NCI-H510A (cell line): ENCODE measurements at places on chromosomes 12 and 14.

DNA sequence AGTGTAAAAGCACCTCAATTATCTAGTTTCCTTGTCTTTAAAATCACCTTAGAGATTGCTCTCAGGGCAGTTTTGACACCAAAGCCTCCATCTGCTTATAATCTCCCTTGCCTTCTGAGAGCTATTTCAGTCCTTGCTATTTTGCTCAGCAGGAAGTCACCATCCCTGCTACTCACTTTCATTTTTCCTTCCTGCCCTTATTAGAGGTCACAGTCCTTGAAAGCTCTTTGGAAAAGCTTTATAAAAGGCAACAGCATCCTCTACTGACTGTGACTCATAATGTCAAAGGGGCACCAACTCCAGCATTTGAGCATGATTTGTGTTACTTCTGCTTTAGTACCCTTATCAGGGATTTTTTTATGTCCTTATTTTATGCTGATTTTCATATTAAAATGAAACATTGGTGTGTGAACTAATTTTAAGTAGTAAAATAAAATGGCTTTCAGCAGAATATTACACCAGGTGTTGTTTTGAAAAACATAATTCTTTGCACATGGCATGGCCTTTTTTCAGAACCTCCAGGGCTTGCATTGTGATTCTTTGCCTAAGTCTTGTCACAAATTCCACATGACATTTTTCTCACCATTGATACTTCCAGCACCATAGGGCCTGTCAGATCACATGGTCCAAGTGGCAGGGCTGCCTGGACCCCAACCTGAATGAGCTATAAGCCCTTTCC lies 213.0 kb downstream of the ADAMTS20 start:
- DNase-seq, result no peak

DNA sequence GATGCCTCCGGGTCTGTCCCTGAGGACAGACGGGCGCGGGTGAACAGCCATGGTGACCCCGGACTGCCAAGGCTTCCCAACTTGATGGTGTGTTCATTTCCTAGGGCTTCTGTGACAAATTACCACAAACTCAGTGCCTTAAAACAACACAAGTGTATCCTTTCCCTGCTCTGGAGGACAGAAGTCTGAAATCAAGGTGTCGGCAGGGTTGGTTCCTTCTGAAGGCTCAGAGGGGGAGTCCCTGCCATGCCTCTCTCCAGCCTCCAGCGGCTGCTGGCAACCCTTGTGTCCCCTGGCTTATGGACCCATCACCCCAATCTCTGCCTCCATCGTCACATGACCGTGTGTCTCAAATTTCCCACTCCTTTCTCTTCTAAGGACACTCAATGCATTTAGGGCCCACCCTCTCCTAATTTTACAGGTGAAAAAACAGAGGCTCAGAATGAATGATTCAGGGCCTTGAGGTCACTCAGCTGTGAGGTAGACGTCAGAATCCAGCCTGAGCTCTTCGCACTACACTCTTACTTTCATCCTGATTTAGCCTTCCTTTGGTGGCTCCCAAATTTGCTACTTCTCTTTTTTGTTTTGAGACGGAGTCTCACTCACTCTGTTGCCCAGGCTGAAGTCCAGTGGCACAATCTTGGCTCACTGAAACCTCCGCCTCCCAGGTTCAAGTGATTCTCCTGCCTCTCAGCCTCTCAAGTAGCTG lies 45.4 kb downstream of the VCPKMT start:
- DNase-seq, result no peak

GRCh38 chr12:88172844-88173407 lies 30.8 kb downstream of the TMTC3 start:
- DNase-seq, result no peak

GRCh38 chr12:107523775-107524535 lies 161.6 kb upstream of the PWP1 start:
- no peak for DNase-seq

DNA sequence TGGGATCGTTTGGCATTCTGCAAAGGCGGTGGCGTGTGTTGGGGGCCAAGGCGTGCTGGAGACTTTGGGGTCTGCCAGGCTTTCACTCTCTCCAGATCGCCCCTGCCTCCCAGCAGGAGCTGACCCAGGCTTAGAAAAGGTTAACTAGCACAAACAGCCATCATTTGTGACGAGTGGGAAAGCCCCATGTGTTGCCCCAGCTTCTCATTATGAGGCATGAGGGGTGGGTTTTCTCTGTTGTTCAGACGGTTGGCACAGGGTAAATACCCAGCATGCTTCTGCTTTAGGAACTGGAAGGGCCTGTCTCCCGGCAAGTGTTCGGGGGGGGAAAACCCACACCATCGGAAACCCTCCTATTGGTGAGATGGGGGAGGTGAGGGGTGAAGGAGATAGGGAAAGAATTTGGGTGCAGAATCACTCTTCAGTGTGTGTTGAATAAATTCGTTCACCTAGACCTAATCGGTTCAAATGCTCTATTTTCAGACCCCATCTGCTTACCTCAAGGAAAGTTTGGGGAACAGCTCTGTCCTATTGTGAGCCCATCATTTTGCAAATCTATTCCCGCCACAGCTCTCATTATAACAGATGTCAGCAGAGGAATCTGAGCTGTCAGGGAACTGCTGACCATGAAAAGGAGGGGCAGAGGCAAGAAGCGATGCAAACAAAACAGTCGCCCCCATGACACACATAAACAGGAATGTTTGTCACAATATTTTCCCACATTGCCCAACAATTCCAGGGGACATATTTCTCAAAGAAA lies 34.7 kb upstream of the C12orf42 start:
- DNase-seq, result no peak

DNA sequence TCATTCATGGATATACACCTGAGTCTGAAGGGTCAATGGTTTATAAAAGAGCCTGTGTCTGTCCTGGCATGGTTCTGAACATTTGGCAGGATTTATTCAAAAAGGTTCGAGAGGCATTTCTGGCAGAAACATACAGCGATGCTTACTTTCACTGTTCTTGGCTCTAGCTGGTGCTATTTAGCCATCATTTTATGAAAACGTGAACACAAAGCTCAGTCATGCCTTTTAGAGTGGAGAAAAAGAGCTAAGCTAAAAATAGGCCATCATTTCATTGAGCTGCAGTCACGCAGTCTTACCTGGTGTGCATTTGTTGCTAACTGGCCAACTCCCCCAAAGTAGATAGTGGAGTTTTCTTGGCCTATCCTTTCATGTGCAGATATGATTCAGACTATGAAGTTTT lies 1209.5 kb downstream of the SLC16A7 start:
- no peak for DNase-seq

GRCh38 chr12:106064721-106065021 lies 74.1 kb downstream of the NUAK1 start:
- no peak for DNase-seq

GRCh38 chr12:16063726-16064125 lies 152.6 kb downstream of the DERA start:
- no peak for DNase-seq

- DNase-seq, result no peak
These were observed 107.9 kb downstream of the PRKCH start for GRCh38 chr14:61429316-61429715.

- DNase-seq, result peak; percentile 68
These were observed at the start of gene RTN1 for GRCh38 chr14:59870277-59871165. Gene RTN1, minus strand, starts transcription at chr14:59870776. Its CDS starts 146 bp downstream, at chr14:59870630.

GRCh38 chr12:25025260-25025659 lies 76.4 kb upstream of the BCAT1 start:
- DNase-seq, result no peak

DNA sequence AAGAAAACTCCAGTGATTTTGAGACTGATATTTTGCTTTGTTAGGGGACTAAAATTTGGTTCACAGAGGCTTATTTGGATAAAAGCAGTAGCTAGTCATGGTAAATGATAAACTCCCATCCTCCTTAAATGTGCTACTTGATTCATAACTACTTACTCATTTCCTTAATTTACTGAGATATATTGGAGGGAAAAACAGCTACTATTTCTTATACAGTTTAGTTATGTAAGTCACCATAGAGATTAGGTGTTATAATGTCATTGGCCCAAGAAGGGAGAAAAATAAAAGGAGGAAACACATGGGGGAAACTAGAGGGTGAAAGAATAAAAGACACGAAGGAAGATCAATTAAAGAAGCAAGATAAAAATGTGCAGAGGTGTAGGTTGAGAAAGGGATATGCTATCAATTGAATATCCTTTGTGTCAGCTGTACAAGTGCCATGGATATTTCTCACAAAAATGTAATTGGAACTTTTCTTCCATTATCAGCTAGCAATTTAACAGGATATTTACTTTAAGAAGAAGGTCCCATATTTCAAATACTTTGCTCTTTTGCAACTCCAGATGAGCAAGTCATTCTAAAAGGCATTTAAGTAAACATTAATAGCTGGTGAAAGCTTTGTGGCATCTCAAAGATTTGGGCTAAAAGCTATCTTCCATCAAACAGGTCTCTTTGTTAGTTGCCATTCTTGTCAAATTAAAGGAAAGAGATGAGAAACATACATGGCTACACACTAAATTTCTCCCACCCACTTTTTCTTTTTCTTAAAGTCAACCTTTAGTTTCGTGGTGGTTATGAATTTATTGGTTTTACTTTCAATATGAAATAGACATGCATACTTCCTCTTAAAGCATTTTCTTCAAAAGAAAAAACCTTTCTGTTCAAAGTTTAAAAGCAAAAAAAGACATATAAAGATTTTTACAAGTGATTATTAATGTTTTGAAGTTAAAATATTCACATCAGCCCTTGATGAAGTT lies 439.5 kb downstream of the CCER1 start:
- DNase-seq, result no peak

- DNase-seq, result peak; percentile 16
These were observed 32.6 kb upstream of the HIF1A start for GRCh38 chr14:61662437-61663311.

- DNase-seq, result no peak
These were observed 192.4 kb downstream of the FUT8 start for GRCh38 chr14:65604936-65605335.

- no peak for DNase-seq
These were observed 10.9 kb downstream of the ISCU start for GRCh38 chr12:108573317-108573716.

DNA sequence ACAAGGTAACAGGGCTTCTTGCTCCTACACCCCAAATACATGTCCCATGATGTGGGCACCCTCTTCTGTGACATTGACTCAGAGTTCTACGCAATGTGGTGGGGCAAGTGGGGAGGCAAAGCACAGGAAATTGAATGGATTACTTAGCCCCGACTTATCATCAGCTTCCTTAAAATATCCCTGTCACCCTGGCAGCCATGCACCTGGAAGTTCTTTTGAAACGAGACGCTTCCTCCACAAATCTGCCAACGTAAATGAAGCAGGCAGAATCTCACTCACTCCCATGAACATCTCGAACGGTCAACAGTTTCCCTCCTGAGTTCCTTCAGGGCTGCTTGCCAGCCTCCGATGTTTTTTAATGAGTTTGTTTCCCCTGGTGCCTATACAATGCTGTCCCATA lies 33.5 kb downstream of the RNFT2 start:
- DNase-seq, result no peak

DNA sequence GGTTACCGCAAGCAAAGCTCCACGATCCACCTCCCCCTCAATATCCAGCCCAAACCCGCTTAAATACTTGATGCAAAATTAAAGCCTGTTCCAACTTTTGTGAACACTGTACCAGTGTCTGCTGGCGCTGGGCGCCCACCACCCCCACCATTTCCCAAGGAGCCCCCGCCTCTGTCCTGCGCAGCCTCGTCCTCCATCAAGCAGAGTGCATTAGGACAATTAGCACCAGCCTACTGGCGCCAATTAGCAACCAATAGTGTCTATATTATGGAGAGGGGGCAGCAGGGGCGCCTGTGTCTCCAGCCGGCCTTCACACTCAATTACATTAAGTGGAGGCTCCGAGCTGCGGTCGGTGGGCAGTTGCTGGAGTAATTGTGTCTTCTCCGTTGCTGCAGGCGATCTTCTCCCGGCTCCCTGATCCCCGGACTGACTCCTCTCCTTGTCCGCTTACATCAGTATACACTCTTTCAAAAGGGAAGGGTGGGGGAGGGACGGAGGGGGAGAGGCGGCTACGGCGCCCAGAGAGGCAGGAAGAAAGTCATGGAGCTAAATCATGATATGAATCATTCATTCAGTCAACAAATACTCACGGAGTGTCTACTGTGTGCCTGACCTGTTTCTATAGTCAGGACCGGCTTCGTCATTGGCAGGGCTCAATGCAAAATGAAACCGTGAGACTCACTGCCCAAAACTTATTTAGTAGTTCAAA lies 707.3 kb downstream of the MED13L start:
- DNase-seq, result no peak

GRCh38 chr12:42756841-42757623 lies 167.5 kb upstream of the PRICKLE1 start:
- no peak for DNase-seq

DNA sequence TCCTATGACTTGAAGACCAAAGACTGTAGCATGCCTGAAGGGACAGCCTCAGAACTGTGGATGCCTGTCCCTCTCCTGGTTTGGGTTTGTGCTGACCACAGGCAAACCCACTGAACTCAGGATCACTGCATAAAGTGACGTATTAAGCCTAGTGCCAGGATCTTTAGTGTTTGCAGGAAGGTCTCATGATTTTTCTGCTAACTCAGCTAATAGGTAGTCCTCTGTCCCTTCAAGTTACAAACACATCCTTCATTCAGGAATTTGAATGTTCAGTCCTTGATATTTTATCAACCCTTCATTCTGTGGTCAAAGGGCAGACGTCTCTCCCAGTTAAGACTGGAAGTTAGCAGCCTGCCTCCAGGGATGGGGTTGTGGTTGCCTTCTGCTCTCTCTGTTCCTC lies 10.3 kb upstream of the OAS3 start:
- no peak for DNase-seq

GRCh38 chr12:100794441-100795173 lies at the start of gene ANO4:
Gene ANO4, plus strand, starts transcription at chr12:100794776. Its CDS starts 107,010 bp downstream, at chr12:100901786.
- DNase-seq, result no peak

DNA sequence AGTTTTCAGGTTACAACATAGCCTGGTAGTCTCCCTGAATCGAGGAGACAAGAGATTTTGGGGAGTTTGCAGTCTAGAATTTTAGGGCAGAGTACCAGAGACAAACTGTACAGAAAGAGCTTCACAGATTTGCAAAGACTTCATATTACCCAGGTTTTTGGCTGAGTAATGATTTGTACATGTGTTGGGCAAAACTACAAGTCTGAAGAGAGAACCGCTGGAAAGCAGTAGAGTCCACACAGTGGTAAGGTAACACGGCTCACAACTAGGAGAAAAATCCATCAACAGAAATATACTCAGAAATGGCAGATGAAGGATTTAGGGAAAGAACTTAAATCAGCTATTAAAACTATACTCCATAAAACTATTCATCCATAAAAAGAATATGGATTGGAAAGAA lies 25.7 kb downstream of the FBXO33 start:
- no peak for DNase-seq

GRCh38 chr12:20024194-20024593 lies 344.1 kb upstream of the PDE3A start:
- DNase-seq, result no peak

DNA sequence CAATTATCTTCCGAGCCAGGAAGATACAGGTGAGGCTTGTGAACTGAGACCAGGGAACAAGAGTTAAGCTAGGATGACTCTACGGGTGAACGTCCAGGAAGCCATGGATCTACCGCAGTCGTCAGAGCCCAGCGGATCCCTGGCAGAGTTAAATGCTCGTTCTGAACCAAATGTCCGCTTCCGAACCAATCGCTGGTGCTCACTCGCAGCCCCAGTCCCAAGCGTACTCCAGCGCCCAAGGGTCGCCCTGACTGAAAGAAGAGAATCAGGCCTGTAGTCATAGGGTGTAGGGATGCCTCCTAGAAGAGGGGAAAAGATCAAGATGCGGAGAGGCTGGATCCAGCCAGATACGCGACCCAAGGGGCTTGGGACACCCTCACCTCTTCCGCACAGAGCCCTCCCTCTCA lies 283 bp downstream of the VIPAS39 start:
- no peak for DNase-seq

GRCh38 chr12:81757731-81758365 lies 1.3 kb downstream of the PPFIA2 start:
- DNase-seq, result no peak

- DNase-seq, result no peak
These were observed 10.5 kb downstream of the TM7SF3 start for GRCh38 chr12:27003421-27004381.
